ENCODE measurements at places on chromosomes 6 and 20. TPM values are rescaled to one million over a fixed set of nuclear protein-coding genes. Genes with fewer than 3 reads are reported as not detected.

The TRAPPC3L gene
- 0.33 TPM for total RNA-seq

The RAB32 gene
- total RNA-seq, result 29.1 TPM

DNA sequence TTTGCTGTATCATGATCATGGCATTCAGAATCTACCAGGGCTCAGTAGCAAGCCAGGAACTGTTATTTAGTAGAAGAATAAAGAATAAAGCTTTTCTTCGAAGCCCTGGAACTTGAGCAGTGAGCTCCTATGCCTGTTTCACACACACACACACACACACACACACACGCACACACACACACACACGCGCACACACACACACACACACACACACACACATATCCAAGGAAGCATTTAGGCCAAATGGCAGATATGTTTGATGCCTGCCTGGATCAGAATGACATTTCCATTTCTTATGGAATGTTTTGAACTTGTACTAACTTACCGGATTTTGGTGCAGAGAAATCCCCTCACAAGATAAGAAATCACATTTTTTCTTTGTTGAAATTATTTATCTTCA lies 35.5 kb downstream of the RPP21 start:
- peaks cover 8% of the 10 kb centered on the region for H3K27me3 ChIP-seq
- no peaks in the 10 kb centered on the region for H3K4me1 ChIP-seq
- no peak overlapping the region for H3K4me3 ChIP-seq

DNA sequence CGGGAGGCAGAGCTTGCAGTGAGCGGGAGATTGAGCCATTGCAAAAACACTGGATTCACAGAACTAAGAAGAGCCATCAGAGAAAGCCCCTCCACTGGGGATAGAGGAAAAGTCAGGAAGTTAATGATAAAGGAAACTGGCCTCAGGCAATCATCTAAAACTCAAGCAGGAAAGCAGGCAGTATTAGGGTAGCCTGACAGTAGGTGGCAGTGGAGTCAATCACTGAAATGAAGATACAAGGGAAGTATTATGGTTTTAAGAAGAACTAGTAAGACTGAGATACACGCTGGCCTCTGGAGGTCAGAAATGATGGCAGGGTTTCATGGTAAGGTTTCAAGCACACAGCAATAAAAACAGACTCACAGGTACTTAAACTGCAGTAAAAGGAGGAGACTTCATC lies 578.3 kb downstream of the HACE1 start:
- H3K4me3 ChIP-seq, result no peak overlapping the region
- H3K27ac ChIP-seq, result no peak overlapping the region
- H3K36me3 ChIP-seq, result no peaks in the 10 kb centered on the region
- H3K4me1 ChIP-seq, result no peaks in the 10 kb centered on the region
- no peaks in the 10 kb centered on the region for H3K27me3 ChIP-seq
- no peak for DNase-seq

The SNAP91 gene
- total RNA-seq, result 33.8 TPM

DNA sequence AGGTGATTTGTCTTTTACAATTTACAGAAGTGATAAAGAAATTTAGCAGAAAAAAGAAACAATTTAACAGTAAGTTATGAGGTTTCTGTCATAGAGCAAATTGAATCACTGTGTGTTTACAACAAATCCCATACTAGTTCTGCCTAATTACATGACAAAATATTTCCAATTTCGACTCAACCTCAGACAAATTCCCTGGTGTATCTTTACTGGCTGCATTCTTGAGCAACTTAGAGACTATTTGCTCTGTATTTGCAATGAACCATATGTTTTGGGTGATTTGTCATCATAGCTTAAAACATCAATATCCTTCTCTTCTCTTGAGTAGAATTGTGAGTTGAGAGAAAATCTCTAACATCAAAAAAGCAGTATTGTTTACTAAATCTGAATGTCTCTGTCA lies 128.7 kb downstream of the SIM1 start:
- no peaks in the 10 kb centered on the region for H3K36me3 ChIP-seq
- DNase-seq, result peak; percentile 21
- no peaks in the 10 kb centered on the region for H3K4me1 ChIP-seq
- H3K4me3 ChIP-seq, result no peak overlapping the region
- no peaks in the 10 kb centered on the region for H3K27me3 ChIP-seq

GRCh38 chr20:347640-348484 lies 951 bp downstream of the NRSN2 start:
- H3K4me1 ChIP-seq, result peaks cover 15% of the 10 kb centered on the region
- H3K27me3 ChIP-seq, result no peaks in the 10 kb centered on the region
- H3K27ac ChIP-seq, result peak overlapping the region; percentile 98
- H3K4me3 ChIP-seq, result peak overlapping the region; percentile 78

The EDN1 gene
- 10.9 TPM for total RNA-seq

DNA sequence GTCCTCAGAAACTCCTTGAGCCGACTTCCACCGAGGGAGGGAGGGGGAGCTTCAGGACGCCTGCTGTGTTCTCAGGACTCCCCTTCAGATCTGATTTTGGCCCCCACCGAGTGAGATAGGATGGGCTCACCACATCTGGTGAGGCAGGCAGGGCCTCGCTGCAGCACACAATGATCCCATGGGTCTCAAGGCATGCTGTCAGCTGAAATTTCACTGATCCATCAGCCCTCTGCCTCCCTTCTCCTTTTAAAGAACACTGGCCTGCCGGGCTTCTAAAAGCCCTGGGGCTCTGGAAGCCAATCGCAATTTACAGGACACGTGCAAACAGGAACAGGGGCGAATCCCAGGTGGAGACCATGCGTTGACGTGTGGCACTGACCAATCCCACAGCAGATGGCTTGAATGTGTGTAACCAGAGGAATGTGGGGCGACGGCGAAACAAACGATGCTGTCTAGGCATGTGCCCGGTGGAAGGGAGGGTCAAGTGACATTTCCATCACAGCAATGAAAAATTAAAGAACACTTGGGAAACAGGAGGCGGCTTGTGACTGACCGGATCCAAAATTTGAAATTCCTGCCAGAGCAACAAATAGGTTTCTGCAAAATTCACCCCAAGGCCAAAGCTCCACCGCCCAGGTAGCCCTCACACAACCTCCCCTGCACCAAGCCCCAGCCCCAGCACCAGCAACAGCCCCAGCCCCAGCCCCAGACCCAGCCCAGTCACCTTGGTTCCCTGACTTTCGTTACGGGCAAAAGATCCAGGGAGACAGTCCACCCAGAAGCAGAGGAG lies 167.1 kb upstream of the ZNF337 start:
- no peaks in the 10 kb centered on the region for H3K27me3 ChIP-seq
- H3K36me3 ChIP-seq, result no peaks in the 10 kb centered on the region
- DNase-seq, result no peak
- H3K4me1 ChIP-seq, result peaks cover 95% of the 10 kb centered on the region
- H3K4me3 ChIP-seq, result peak overlapping the region; percentile 40
- no peak overlapping the region for H3K27ac ChIP-seq

The NKAPL gene
- total RNA-seq, result 1.8 TPM

DNA sequence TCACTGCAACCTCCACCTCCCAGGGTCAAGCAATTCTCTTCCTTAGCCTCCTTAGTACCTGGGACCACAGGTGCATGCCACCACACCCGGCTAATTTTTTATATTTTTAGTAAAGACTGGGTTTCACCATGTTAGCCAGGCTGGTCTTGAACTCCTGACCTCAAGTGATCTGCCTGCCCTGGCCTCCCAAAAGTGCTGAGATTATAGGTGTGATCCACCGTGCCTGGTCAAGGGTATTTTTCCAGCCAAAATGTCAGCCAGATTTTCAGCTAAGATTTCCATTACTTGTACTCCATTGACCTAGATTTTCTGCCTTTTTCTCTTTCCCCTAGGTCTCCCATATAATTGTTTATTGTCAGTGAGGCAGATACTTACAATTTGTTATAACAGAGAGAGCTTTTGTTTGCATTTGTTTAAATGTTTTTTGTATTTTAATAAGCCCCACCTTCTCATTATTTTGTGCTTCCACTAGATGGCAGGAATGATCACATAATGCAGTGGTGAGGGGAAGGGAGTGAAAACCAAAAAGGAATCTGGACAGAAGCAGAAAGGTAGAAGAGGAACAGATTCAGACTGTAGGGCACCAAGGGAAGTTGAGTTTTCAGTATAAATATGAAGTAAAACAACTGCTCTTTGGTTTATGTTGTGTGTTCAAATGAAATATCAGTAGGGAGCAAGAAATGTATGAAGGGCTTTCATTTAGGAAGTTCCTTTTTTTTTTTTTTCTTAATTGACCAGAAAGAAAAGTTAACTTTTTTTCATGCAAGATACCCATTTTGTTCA lies 29.7 kb downstream of the RPF2 start:
- H3K4me3 ChIP-seq, result no peak overlapping the region
- no peaks in the 10 kb centered on the region for H3K27me3 ChIP-seq
- H3K27ac ChIP-seq, result no peak overlapping the region
- peak; percentile 90 for DNase-seq
- no peaks in the 10 kb centered on the region for H3K4me1 ChIP-seq
- peaks cover 26% of the 10 kb centered on the region for H3K36me3 ChIP-seq

GRCh38 chr6:11814106-11814505 lies 35.5 kb upstream of the ADTRP start:
- H3K27me3 ChIP-seq, result no peaks in the 10 kb centered on the region
- H3K27ac ChIP-seq, result no peak overlapping the region
- no peaks in the 10 kb centered on the region for H3K36me3 ChIP-seq
- no peak for DNase-seq

GRCh38 chr6:64777941-64778785 lies 928.9 kb downstream of the EYS start:
- no peaks in the 10 kb centered on the region for H3K36me3 ChIP-seq
- no peak overlapping the region for H3K4me3 ChIP-seq
- no peak for DNase-seq
- no peaks in the 10 kb centered on the region for H3K27me3 ChIP-seq
- no peak overlapping the region for H3K27ac ChIP-seq

- no peaks in the 10 kb centered on the region for H3K27me3 ChIP-seq
- no peaks in the 10 kb centered on the region for H3K36me3 ChIP-seq
- no peak overlapping the region for H3K27ac ChIP-seq
- no peak for DNase-seq
- peaks cover 11% of the 10 kb centered on the region for H3K4me1 ChIP-seq
- no peak overlapping the region for H3K4me3 ChIP-seq
These were observed 159.9 kb downstream of the GRM4 start for GRCh38 chr6:33985947-33986346.

The ABRACL gene
- total RNA-seq, result 15.0 TPM

The ERMARD gene
- total RNA-seq, result 27.2 TPM

GRCh38 chr6:52317211-52317610 lies 32.7 kb upstream of the MCM3 start:
- H3K27me3 ChIP-seq, result no peaks in the 10 kb centered on the region
- H3K36me3 ChIP-seq, result no peaks in the 10 kb centered on the region
- H3K4me1 ChIP-seq, result peaks cover under 1% of the 10 kb centered on the region
- H3K4me3 ChIP-seq, result no peak overlapping the region

DNA sequence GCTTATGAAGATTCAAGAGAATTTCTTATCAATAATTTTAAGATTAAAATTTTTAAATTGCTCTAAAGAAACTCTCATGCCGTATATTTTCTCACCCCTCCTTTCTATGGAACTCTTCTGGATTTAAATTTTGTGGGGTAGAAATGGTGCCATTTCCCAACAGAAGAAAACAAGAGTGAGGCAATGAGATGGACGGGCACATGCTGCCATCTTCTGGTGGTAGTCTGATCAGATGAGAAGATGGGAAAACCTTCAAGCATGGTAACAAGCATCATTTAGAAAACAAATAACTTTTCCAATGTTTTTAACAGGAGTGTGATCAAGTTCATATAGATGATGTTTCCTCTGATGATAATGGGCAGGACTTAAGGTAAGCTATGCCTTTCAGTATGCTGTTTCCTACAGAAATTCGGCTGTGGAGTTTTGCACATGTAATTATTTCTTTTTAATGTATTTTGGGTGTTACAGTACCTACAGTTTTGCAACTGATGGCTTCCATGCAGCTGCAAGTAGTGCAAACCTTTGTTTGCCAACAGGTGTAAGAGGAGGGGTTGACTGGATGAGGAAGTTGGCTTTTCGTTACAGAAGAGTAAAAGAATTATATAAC lies 271.4 kb downstream of the EYA4 start:
- H3K4me3 ChIP-seq, result no peak overlapping the region
- no peak overlapping the region for H3K27ac ChIP-seq
- no peaks in the 10 kb centered on the region for H3K27me3 ChIP-seq
- H3K36me3 ChIP-seq, result no peaks in the 10 kb centered on the region
- DNase-seq, result peak; percentile 90

The RNF182 gene
- 25.6 TPM for total RNA-seq

DNA sequence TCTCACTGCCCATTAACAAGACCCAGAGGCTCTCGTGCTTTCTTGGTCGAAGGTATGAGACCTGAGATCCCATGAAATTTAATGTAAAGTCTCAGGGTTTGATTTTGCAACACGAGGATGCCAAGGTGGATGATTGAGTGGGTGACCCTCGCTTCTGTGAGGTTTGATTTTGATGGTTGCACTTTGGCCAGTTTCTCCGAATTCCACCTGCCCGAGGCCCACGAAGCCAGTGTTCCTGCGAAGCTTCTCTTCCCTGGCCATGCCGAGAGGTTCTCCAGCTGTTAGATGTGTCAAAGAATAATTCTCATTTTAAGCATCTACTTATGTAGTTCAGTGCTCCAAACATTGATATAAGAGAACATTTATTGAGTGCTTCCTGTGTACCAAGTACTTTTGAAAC lies at the start of gene KIF25:
TSS of gene KIF25 (plus strand) at position 30 of the 400 bp plus-strand sequence. CDS start 31,915 bp downstream, outside the sequence.
- no peak for DNase-seq
- H3K4me1 ChIP-seq, result peaks cover 7% of the 10 kb centered on the region

- no peaks in the 10 kb centered on the region for H3K36me3 ChIP-seq
- no peak overlapping the region for H3K27ac ChIP-seq
- no peak overlapping the region for H3K4me3 ChIP-seq
- DNase-seq, result peak; percentile 55
These were observed 164.1 kb upstream of the SALL4 start for GRCh38 chr20:51966296-51966971.

DNA sequence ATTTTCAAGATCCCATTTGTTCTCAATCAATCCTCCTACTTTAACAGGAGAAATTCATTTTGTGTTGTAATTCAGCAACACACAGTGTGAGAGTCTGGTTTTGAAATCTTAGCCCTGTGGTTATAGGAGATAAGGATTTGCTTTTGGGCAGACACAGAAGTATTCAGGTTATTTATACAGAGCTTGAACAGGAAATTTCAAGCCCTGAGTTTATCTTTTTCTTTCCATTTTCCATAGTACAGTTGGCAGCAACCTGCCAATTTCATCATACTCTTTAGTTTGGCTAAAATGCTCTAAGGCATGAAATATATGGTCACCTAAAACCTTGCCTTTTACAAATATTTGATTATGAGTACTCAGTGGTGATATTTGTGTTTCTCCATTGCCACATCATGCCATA lies 41.4 kb downstream of the PKIB start:
- H3K27ac ChIP-seq, result no peak overlapping the region
- H3K27me3 ChIP-seq, result no peaks in the 10 kb centered on the region

Data from spinal cord (tissue), 10 donors.